ENCODE measurements at places on chromosomes 4 and X.

DNA sequence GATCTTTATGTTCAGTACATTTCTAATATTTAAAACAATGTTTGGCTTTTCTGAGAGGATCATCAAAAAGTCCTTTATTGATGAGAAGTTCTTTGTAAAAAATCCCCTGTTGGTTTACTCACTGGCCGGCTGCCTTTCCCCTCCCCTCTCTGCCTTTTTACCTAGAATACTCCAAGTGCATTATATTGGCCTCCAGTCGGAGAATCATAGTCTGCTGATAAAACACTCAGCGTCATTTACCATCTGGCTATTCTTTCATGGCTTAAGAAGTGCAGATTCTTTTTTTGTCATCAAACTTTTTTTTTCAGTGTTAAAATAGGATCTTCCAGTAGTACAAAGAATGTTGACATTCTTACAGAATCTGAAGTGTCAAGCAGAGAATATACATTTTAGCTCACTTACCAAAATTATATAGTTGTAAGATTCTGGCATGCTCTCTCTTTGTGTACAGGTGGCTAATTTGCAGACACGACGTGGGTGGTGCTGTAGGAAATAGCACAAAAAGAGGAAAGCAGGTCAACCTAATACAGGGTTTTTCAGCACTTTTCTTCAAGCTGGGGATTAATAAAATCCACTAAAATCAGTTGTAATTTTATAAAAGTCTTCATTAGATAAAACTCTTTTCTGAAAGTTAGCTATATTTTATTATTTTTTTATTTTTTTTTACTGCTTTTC lies 731.8 kb downstream of the KCTD8 start:
- no peak for DNase-seq

DNA sequence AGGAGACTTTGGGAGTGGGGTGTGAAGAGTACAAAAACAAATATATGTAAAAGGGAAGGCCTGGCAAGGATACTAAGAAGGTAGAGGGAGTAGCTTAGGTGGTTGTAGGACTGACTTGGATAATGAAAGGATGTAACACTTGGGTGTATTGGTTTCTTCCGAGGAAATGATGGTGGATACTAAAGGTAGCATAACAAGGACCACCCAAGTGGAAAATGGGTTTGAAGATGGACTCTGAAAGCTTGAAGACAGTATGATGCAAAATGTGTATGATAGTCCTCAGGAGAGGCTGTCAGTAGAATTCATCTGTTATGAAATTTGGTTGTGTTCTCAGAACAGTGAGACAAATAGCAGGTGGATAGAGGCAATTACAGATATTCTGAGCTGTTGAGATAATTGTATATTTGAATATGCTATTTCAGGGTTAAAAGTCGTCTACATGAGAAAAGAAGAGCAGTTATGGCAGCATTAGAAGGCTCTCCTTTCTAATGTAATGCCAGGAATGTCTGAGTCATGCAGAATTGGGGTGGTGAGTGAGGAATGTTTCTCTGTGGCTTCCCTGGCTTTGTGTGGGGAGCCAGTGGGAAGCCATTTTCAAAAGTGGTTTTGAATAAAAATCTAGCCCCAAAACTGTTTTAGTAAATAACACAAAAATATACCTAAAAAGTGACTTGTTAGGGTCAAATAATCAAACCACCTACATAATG lies 75.6 kb downstream of the FHIP1A start:
- DNase-seq = no peak

DNA sequence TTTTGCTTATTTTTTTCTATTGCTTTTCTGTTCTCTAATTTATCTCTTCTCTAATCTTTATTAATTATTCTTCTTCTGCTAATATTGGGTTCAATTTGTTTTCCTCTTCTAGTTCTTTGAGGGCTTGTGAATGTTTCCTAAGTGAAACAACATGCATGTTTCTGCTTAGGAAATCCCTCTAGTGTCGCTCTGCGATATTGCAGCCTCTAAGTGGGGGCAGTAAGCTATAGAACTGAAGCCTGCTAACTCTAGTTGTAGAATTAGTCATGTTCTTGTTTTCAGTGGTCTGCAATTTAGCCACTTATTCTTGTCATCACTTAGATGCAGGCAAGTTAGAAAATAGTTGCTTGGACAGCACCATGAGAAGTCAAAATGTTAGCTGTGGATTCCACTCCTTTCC lies 222.6 kb downstream of the SPIN4 start:
- no peak for DNase-seq

GRCh38 chr4:168421671-168422070 lies 58.6 kb downstream of the DDX60L start:
- DNase-seq = no peak

DNA sequence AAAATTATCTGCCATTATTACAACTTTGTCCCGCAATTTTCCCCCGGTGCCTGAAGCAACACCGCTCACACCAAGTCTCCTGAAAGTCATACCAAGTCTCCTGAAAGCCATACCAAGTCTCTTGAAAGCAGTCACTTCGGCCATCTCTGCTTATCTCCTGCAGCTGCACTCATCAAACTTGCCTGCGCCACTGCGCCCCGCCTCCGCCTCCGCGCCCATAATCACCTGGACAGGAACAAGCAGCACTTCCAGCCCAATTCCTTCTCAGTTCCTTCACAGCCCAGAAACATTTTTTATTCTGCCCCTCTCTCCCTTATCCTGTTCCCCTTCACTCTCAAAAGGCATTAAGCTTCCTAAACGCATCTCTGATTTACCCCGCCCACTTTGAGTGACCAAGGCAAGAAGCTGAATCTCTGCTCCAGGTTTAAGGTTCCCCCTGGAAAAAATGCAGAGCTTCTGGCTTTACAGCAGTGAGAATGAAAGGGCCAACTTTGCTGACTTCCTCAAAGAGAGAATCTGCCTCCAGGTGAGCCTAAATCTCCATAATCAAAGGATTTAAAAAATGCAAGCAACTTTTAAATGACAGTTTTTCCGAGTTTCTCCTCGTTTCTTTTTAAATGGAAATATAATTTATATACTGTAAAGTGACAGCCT lies 7.7 kb downstream of the GPR50 start:
- no peak for DNase-seq

Measured in stimulated activated CD4-positive, alpha-beta T cell treated with anti-CD3 and anti-CD28 coated beads, Interleukin-2, amount 100 ng/mL, for 24 hours (primary cell).